ENCODE measurements at places on chromosomes 7 and 10.

- no peak for DNase-seq
Measured at GRCh38 chr7:135248546-135248945, 14.9 kb downstream of the STRA8 start.

DNA sequence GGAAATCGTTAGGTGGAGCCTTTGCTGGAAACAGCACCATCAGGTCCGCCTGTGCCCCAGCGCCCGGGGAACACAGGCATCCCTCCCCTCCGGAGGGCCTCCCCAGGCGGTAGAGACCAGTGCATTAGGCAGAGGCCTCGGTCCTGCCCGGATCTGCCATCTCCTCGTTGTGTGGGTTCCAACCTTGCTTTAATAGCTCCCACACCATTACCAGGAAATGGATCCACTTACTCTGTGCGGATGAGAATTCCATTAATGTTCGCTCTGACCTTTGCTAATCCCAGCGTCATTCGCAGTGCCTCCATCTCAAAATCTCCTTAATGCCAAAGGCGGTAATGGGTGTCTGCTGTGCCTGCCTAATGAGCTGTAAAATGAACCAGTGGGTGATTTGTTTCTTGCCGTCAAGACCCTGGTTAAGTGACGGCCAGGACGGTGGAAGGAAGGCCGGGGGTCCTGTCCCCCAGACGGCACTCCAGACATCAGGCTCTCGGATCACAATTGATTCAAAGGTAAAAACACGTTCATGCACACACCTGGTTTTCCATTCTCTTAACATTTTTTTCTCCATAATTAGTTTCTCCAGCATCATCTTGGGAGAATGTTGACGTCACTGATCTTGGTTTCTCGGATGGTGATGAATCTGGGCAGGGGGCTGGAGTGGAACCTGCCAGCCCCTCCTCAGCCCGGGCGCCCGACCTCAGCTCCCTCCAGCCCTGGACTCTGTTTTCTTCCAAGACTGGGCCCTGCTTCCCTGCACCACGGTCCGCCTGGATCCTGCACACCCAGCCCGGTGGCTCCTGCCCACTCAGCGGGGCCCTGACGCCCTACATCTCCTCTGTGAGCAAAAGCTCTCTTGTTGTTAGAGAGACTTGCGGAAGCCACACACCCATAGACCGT, 22.8 kb upstream of the FAM20C start:
- DNase-seq = no peak

- DNase-seq = no peak
Measured at GRCh38 chr10:20858292-20859124, 38.6 kb downstream of the NEBL start.

GRCh38 chr7:31950091-31950755, 120.0 kb downstream of the PDE1C start:
- no peak for DNase-seq

- no peak for DNase-seq
Measured at GRCh38 chr10:98373260-98374040, 41.5 kb downstream of the PYROXD2 start.

- no peak for DNase-seq
Measured at GRCh38 chr10:122303271-122304053, 32.4 kb downstream of the BTBD16 start.

DNA sequence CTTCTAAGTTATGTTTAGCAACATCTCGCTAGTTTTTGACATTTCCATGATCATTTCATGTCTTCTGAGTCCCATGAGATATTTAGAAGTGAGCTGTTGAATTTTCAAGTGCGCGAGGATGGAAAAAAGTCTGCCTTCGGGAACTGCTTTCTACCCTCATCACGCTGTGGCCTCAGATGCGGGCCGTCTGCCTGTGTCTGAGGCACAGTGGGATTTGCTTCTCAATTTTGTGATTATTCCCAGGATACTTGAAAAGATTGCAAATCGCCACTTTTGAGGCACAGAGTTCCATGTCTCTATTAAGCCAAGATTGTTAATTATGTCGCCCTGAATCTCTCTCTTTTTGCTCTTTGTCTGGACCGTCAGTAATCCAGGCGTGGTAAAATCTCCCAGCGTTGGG, 30.8 kb upstream of the NKX6-2 start:
- DNase-seq = no peak

GRCh38 chr7:115306586-115306985, 384.7 kb downstream of the MDFIC start:
- no peak for DNase-seq
